ENCODE measurements at places on chromosomes 16 and 17.

- DNase-seq = no peak
Measured at GRCh38 chr16:88804173-88804551, 573 bp downstream of the CDT1 start.

- no peak for DNase-seq
Measured at GRCh38 chr16:7871979-7872378, 539.3 kb downstream of the RBFOX1 start.

- DNase-seq = no peak
Measured at GRCh38 chr16:65843941-65844340, 522.5 kb upstream of the CDH5 start.

GRCh38 chr16:53045341-53046220, 7.1 kb downstream of the CHD9NB start:
- DNase-seq = no peak

- DNase-seq = no peak
Measured at GRCh38 chr17:76659928-76660655, 16.5 kb upstream of the ST6GALNAC1 start.

GRCh38 chr16:11677959-11678881, 10.0 kb downstream of the SNN start:
- no peak for DNase-seq

GRCh38 chr17:47831934-47832327, 461 bp downstream of the LRRC46 start:
- no peak for DNase-seq

DNA sequence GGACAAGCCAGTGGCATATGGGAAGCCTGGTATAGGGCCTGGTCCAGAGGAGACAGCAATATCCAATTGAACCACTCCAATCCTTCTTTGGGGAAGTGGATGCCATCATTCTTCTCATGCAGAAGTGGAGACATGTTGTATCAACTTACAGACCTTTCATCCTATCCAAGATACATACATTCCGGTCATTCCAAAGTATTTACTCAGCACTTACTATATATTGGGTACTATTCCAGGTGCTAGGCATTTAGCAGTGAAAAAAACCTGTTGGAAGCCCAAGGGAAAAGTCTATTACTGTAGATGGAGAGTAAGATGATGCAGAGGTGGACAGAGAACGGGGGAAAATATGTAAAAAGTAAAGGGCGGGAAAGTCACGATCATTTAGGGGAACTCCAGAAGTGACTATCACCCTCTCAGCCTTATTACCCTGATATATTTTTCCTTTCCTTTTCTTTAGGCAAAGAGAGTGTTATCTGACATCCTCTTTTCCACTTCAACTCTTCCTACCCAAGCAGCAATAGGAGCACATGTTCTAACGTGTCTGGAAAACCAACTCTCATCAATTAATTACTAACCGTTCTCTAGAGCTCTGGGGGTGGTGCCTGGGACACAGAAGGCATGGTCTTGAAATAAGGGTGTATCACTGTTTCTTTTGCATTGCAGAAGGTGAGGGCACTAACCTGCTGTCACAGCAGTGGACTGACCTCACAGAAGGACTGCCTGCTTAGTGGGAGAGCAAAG, 210.1 kb upstream of the MAF start:
- no peak for DNase-seq

- DNase-seq = peak; percentile 51
Measured at GRCh38 chr17:76271669-76272540, 6.8 kb downstream of the UBALD2 start.

DNA sequence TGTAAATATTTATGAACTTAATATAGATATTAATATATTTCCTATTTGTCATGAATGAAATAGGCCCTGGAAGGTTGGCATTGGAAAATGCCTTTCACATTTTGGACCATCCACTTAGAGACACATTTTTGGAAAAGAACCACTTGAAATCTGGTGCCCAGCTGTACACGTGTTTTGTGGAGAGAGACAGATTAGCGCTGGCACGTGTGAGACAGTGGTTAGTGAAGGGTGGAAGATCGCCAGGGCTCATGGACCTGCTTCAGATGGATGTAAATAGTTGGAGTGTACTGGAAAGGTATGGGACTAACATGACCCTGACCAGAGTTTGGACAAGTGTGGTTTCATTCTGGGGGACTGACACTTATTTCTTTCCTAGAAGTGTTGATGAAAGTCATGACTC, 222.9 kb downstream of the PRKCA start:
- no peak for DNase-seq

GRCh38 chr17:6019959-6020358, 50.2 kb upstream of the WSCD1 start:
- no peak for DNase-seq

GRCh38 chr16:10871157-10871991, 5.6 kb upstream of the CIITA start:
- DNase-seq = no peak

DNA sequence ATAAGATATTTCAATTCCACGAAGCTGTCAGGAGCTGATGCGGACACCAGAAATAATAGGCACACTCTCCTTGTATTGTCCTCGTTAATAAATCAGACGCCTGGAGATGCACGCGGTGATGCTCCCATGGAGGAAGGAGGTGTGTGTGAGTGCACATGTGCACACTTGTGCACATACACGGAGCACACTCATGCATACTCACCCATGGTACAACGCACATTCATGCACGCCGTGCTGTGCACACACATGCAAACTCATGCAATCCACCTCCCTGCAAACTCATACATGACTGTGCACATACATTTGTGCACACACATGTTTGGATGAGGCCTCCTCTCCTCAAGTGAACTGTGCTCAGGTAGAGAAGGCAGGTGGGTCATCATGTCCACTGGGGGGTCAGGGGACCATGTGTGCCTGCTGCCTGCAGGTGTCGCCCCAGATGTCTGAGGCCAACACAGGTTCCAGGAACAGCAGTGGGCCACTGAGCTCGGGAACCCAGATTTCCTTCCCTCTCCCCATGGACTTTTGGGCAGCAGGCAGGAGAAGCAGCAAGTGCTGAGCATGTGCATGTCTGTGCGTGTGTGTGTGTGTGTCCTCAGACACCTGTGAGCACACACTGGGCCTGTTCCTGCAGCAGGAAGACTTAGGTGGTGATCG, 165.3 kb downstream of the SDK2 start:
- no peak for DNase-seq

DNA sequence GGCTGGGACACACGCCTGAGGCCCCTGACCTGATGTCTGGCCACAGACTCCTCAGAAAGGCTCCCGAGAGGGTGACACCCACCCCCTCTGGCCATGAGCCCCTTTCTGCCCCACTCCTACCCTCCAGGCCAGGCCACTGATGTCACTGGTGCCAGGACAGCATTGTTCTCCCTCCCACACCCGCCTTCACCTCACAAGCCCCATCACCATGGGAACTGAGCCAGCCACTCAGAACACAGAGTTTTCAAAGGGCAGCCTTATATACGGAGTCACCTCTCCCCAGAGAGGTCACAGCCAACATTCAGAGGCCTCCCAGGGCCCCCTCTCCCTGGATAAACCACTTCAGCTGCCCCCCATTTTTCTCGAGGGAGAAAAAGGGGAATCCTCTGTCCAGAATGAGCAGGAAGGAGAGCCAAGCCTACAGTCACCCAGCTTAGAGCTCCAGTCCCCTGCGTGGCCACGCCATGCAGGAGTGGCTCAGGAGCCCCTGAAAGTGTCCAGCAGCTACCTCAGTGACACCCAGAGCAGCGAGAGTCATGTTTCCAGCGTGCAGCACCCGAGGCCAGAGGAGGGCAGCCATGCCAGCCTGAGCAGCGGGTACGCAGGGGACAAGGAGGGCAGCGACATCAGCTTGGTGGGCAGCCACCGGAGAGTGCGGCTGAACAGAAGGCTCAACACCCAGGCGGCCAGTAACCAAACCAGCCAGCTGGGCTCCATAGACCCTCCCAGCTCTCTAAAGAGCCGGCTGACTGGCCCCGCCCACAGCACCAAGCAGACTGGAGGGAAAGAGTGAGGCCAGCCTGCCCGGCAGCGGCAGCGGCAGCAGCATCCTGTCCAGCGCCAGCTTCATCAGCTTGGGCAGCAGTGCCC, at the start of gene C16orf82:
Gene C16orf82, plus strand, starts transcription at position 260 of the 870 bp plus-strand sequence.
- no peak for DNase-seq

GRCh38 chr16:28549301-28549899, 4.3 kb upstream of the SGF29 start:
- no peak for DNase-seq

DNA sequence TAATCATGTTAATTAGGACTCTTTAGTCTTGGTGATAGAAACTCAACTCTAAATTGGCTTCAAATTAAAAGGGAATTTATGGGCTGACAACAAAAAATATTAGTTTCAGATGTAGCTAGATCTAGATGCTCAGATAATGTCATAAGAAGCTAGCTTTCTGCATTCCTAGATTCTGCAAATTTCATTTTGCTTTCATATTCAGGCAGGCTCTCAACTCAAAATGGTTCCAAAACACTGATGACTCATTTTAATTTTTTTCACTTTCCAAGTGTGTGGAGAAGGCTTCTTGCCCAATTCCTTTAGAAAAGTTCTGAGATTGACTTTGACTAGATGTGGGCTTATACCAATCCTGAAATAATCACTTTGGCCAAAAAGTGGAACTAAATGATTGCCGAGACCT, 236.7 kb upstream of the GOT2 start:
- no peak for DNase-seq

DNA sequence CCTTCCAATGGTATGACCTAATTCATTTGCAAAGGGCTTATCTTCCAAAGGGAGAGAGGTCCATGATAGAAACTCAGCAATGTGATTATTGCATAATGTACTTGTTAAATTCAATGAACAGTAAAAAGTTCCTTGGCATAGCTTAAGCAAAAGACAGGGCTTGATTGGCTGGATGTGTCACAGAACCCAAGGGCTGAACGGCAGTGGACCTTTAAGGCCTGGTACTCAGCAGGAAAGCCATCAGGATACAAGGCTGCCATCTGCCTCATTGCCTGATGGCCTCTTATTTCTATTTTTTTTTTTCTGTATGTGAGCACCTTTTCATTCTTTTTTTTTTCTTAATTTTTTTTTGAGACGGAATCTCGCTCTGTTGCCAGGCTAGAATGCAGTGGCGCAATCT, 208.9 kb upstream of the WSCD1 start:
- DNase-seq = no peak

GRCh38 chr17:45227101-45227925, 5.6 kb downstream of the FMNL1 start:
- no peak for DNase-seq

- DNase-seq = no peak
Measured at GRCh38 chr16:48537275-48537674, 72.7 kb downstream of the N4BP1 start.

DNA sequence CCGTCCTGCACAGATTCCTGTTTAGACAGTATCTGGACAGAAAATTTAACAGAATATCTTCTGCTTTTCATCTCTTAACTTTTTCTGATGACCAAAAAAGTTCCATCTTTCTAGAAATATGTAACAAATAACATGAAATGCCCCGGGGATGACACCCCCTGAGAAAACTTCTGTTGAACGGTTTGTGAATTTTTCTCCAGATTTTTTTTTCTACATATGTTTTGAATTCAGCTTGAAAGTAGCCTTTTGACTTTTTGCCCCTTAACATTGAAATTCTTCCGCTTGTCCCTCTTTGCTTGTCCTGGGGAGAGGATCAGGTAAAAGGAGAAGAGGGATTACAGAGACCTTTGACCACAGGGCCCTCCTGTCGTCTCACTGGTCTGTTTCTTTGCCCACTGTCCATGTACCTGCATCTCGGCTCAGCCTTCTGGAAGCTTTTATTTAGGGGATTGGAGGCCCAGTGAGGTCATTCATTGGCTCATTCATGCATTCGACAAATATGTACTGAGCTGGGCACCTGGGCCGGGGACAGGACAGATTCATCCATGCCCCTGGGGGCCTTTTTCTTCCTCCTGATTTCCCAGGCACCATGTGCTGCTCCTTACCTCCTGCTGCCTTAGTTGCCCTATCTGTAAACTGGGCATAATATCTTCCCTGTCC, 19.6 kb upstream of the CPNE2 start:
- DNase-seq = no peak

GRCh38 chr17:7987112-7987893, 15.1 kb upstream of the GUCY2D start:
- DNase-seq = no peak

- DNase-seq = no peak
Measured at GRCh38 chr17:49592263-49592662, 16.6 kb downstream of the NXPH3 start.

DNA sequence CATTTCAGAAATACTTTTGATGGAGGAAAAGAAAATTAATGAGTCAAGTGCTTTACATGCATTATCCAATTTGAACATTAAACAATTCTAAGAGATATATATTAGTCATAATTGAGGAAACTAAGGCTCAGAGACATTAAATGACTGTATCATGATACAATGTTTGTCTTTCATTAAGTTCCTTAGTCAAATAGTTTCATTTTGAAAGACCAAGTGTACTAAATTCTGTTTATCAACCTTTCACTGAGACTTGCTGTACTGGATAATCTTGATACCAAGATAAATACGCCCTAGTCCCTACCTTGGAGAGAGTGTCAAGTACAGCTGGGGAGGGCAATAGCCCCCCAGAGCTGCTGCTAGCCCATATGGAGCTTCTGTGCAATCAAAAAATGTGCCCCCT, 24.2 kb downstream of the TOM1L2 start:
- no peak for DNase-seq

- DNase-seq = no peak
Measured at GRCh38 chr17:8320262-8320661, 10.2 kb downstream of the ARHGEF15 start.

GRCh38 chr16:57624044-57624688, 4.3 kb upstream of the ADGRG1 start:
- DNase-seq = no peak

DNA sequence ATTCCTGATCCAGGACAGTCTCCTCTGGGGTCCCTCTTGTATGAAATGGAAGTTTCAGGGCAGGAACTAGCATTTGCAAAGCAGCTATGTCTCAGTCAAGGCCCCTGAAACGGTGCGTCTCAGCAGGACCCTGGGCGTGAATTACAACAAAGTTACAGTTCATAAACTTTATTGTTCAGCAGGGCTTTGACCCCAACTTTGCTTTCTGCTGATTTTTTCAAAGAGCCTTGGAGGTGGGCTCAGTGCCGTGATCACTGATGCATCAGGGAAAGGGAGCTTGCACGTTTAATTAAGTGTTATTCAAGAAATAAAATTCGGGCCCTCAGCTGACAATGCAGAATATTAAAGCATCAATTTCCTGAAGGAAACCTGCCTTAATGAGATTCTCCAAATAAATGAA, 260.1 kb upstream of the C16orf82 start:
- DNase-seq = no peak

GRCh38 chr16:8283195-8283594, 307.1 kb downstream of the TMEM114 start:
- no peak for DNase-seq

- no peak for DNase-seq
Measured at GRCh38 chr16:55662644-55663031, 6.8 kb downstream of the SLC6A2 start.

Measured in activated gamma-delta T cell (primary cell).